ENCODE measurements at places on chromosomes 7 and 10.

GRCh38 chr10:70956029-70956759 is 67.8 kb upstream of the PCBD1 start:
- no peak for DNase-seq

DNA sequence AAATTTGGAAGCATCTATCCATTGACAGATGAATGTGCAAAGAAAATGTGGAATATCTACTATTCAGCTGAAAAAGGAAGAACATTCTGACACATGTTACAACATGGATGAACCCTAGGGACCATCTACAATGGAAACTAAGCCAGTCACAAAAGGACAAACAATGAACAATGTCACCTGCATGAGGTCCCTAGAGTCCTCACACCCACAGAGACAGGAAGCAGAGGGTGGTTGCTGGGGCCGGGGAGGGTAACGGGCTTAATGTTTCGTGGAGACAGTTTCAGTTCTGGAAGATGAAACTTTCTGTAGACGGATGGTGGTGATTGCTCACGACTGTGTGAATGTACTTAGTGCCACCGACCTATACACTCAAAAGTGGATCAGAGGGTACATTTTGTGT is 282.9 kb downstream of the ADARB2 start:
- DNase-seq, result no peak

GRCh38 chr10:71766717-71767419 is 6.5 kb downstream of the VSIR start:
- DNase-seq, result peak; percentile 61

- DNase-seq, result no peak
Observed at GRCh38 chr7:80609751-80610150, 28.7 kb upstream of the CD36 start.

DNA sequence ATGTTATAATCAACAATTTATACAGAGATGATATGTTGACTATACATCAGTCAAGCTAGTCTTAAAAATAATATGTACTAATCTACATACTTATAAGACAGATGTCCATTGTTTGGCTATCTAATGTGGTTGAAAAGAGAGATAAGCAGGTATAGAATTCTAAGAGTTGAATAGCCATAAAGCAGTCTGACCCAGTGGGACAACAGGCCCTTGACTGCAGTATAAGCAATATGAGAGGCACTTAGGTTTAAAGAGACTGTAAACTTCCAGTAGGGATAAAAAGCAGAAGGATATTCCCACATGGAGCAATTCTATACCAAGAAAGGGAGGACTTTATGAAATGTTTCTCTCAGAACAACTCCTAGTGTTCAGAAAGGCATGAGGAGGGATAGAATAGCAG is 139.3 kb downstream of the ELAPOR2 start:
- no peak for DNase-seq

GRCh38 chr10:112397592-112397991 is 23.7 kb downstream of the ACSL5 start:
- DNase-seq, result no peak

- DNase-seq, result no peak
Observed at GRCh38 chr10:30580676-30581075, 48.9 kb downstream of the LYZL2 start.

DNA sequence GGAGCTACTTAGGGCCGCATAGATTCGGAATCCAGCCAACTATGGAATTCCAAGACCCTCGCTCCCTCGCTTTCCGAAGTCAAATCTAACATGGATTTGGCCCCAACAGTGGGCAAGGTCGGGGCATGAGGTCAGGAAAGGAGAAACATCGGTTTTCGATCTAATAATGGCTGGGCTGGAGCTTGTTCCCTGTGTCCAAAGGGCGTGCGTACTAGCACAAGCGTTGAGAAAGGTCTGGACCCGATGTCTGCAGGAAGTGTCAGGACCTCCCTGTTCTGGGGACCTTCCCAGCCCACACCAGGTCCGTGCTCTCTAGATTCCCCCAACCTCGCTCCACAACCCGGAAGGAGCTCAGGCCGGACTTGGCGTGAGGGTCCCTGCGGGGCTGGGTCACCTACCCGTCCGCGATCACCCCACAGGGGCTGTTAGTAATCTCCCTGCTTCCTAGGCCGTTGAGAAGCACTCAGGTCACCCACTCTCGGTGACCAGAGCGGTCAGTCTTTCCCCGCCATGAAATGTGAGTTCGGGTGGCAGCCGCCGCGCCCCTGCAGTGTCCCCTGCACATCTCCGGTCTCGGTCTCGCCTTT is 4.8 kb downstream of the FEZF1 start:
- no peak for DNase-seq

GRCh38 chr7:157819455-157819807 is 482.6 kb downstream of the DNAJB6 start:
- DNase-seq, result no peak

DNA sequence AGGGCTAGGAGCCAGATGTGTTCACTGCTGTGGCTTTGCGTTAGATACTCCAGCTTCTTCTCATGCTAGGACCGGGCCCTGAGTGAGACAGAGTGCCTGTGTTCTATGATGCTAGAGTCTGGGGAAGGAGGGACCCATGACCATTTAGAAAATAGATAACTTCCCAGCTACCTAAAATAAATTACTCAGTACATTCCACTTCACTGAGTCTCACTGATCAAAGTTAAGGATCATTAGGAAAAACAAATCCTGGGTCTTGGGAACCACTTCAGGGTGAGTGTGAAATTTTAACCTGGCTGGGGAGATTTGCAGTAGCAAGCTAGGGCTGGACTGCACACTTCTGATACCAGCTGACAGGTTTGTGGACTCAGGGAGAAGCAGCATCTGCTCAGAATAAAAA is 138.1 kb downstream of the EMX2 start:
- no peak for DNase-seq

DNA sequence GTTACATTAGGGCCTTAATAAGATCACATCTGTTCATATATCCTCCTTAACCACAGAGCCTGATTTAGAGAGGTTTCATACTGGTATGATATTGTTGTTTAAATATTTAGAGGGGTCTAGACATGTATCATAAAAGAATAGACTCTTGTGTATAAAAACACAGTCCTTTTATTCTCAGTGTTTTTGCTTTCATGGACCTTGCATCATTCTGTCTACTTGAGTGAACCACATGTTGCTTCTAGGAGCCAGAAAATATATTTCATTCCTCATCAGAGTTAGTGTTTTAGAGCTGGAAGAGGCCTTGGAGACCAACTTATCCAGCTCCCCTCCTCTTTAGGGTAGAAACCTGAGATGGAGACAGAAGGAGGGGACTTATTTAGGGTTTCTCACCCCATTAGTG is 312.8 kb downstream of the LRMDA start:
- DNase-seq, result no peak

GRCh38 chr10:4181081-4181480 is 396.1 kb upstream of the KLF6 start:
- no peak for DNase-seq

GRCh38 chr7:52635021-52635420 is 400.4 kb upstream of the POM121L12 start:
- no peak for DNase-seq

DNA sequence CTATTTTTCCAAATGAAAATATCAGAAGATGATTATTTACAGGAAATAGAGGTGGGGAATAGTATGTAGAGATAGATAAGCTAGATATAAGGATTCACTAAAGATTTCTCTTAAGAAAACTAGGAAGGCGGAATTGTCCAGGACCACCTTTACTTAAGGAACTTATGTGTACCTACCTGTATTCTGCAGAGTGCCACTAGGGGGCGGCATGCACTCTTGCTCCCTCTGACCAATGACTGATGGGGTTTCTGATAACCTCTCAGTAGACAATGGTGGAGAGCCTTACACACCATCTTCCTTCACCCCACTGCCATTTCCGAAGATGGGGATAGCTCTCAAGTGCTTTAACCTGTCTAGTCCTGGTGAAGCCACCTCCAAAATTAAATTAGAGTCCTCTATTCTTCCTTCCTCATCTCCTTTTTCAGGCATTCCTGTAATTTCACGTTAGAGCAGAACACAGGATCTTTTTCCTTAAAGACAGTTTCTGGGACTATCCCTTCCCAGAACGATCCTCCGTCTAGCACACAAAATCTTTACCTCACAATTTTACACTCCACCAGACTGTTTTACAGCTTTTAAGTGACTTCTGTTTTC is 453.1 kb downstream of the SORCS1 start:
- peak; percentile 72 for DNase-seq

- no peak for DNase-seq
Observed at GRCh38 chr7:972676-973309, 2.6 kb downstream of the COX19 start.

DNA sequence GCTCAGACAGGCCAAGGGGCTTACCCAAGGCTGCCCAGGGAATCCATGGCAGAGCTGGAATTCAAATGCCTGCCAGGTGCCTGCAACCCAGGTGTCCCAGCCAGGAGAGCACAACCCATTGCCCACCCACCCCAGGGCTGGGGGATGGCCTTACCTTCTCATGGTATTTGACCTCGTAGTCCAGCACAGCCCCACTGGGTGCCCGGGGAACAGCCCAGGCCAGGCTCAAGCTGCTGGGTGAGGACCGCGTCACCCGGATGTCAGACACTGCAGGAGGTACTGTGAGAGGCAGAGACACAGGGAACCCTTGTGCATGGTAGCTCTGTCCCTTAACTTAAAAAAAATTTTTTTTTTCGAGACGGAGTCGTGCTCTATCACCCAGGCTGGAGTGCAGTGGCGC is 9.0 kb downstream of the EPHB4 start:
- DNase-seq, result no peak

- no peak for DNase-seq
Observed at GRCh38 chr7:16563281-16564022, 36.8 kb downstream of the LRRC72 start.

GRCh38 chr7:44163591-44163990 is 22.5 kb upstream of the MYL7 start:
- DNase-seq, result no peak

DNA sequence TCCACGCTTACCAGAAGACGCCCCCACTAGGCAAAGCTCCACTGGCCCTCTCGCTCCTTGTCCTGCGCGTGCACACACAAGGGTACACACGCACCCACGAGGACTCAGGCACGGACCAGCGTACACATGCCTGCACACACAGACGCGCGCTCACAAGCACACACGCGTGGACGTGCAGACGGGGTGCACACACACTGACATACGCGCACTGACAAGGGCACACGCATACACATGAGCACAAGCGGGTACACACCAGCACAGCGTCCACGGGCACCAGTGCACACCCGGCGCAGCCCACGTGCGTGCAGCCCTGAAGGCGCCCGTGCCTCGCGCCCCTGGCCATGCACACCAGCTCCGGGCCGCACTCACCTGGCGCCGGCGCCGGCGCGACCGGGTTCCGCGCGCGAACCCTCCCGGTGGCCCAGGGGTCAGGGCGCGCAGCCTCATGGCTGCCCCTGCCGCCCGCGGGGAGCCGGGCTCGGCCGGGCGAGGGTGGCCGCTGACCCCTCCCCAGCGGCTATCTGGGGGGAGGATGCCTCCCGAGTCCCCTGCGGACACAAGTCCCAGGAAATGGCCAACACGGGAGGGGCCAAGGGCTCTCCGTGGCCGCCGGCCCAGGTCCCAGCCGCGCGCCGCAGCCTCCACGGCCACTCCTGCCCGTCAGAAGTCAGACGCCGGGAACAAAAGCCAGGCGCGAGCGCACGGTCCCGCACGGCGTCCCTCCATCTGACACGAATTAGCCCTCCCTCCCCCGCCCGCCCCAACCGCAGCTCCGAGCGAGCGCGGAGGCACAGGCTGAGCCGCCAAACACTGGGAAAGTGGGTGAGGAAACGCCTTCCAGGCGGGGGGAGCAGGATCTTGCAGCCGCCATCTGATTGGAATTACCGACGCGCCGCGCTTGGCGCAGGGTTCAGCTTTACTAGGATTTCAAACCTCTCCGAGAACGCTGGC is 45.0 kb downstream of the TNS3 start:
- DNase-seq, result no peak
